ENCODE measurements at places on chromosomes 1 and 21. TPM values are rescaled to one million over a fixed set of nuclear protein-coding genes. Genes with fewer than 3 reads are reported as not detected.

The FAM163A gene
- total RNA-seq: not detected

The OLFM3 gene
- total RNA-seq: not detected

The XKR8 gene
- total RNA-seq: 7.4 TPM

The CTSS gene
- 2.3 TPM for total RNA-seq

The FALEC gene
- total RNA-seq: not detected

The CYP4X1 gene
- 0.17 TPM for total RNA-seq

The SPATA46 gene
- total RNA-seq: not detected

The KCNJ6 gene
- not detected for total RNA-seq

The TMEM82 gene
- total RNA-seq: not detected

The ARHGEF16 gene
- not detected for total RNA-seq

The AIRE gene
- under 0.01 TPM for total RNA-seq

The SUSD4 gene
- not detected for total RNA-seq

The DNAJC6 gene
- total RNA-seq: 0.83 TPM

The FCGR3A gene
- total RNA-seq: not detected

The CLK2 gene
- 30.4 TPM for total RNA-seq

The TDRD10 gene
- not detected for total RNA-seq

Data from smooth muscle cell of trachea (primary cell).